ENCODE measurements at places on chromosomes 16 and 17.

DNA sequence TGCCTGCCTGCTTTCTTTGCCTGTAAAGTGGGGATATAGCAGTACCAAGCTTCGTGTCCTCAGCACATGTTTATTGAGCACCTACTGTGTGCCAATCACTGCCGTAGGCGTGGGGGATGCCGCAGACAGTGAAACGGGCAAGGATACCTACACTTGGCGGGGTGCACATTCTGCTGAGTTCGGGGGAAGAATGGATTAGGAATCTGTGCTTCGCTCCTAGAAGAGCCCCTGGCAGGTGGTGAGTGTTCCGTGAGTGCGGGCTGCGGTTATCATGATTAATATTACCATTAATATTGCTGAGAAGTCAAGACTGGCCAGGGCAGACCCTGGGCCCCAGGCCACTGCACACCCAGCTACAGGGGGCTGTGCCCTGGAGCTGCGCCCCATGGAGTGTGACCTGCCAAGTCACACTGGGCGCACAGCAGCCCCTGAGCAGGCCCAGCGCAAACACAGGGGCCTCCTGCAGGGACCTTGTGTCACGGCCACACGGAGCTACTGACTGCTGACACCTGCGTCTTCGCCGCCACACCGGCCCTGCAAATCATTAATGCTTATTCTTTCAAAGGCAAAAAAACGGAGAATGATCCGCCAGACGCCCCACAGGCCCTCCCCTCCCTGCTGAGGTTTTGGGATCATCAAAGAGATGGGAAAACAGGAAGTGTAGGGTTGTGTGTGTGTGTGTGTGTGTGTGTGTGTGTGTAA is 213.4 kb upstream of the GSE1 start:
- no peak for DNase-seq

DNA sequence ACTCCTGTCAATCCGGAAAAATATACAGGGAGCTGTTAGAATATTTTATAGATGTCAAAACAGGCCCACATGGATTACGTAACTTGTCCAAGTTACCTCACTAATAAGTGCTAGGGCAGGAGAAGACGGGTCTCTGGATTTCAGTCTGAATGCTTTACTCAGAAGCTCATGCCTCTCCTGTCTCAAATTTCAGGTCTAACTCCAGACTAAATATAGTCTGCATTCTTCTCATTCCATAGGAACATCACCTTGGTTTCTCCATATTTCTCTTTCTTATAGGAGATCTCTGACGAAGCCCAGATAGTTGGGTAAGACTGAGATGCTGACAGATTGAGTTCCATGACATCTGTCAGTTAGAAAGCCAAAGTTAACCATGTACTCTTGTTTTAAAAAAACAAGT is 174.2 kb downstream of the STX8 start:
- DNase-seq, result no peak

GRCh38 chr17:65035191-65035590 is 21.3 kb downstream of the GNA13 start:
- no peak for DNase-seq

DNA sequence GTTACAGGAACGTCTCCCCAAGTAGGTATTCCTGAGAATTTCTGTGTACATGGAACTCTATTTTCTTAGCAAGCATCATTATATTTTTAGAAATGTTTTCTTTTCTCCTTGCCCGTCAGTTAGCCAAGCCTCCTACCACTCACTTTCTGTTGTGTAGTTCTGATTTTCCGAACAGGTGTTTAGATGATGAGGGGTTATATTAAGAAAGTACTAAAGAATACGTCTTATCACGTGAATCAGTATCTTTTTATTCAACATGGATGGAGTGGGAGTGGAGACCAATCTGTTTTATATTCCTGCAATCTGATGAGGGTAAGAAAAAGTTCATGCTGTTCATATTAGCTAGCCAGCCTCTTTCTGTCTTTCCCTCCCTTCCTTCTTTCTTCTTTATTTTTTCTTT is 29.4 kb downstream of the MSI2 start:
- no peak for DNase-seq

GRCh38 chr17:7001318-7001961 is 5.6 kb downstream of the ALOX12 start:
- peak; percentile 43 for DNase-seq

DNA sequence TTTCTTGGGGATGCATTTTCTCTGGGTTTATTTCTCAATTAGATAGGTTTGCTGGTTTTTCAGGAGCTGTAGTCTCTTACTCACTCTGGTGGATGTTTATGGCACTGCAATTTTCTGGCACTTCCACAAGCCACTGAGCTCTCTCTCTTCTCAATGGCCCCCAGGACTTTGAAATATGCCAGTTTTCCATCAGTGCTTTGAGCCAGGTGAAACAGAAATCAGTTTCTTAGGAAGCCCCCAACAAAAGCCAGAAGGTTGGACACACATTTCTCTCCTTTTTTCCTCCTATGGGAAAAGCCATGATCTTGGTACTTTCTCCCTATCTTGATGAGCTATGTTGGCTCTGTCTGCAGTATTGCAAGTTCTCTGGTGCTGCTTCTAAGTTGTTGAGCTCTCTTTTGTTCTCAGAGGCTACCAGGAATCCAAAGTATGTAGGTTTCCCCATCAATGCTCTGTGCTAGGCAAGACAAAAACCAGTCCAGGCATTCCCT is 90.7 kb upstream of the SMIM36 start:
- peak; percentile 30 for DNase-seq

DNA sequence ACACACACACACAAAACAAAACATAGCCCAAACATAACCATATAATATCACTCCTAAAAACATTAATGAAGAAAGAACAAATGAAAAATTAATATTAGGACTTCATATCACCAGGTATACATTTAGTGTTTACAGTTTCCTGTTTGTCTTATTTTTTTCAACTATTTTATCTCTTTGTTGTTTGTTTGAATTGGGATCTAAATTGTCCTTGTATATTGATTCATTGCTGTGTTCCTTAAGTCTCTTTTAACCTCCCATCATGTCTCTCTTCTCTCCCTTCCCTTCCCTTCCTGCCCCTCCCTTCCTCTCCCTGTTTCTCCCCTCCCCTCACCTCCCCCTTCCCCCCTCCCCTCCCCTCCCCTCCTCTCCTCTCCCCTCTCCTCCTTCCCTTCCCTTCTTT is 23.8 kb upstream of the CBLN1 start:
- DNase-seq, result no peak

DNA sequence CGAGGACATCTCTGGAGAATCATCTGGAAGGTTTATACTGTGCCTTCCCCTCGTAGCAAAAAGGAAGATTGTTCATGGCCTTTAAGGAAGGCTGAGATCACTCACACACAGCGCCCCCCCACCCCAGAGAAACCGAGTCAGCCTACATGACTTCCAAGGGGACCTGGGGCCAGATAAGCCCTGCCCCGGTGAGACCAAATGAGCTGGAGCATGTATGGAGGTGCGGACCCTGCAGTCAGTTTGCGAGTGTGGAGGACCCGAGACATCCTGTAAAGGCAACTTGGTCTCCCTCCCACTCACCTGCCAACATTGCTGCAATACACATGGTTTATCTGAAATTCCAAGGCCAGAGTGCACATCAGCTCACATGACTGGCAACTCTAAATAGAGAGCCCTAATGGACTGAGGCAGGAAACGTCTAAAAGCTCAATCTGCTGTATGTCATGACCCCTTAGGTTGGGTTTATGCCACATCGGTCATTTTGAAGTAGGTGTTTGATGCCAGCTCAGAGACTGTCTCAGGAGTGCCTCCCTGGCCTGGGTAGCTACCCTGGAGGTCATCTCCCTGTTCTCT is 233.6 kb downstream of the CPPED1 start:
- no peak for DNase-seq

DNA sequence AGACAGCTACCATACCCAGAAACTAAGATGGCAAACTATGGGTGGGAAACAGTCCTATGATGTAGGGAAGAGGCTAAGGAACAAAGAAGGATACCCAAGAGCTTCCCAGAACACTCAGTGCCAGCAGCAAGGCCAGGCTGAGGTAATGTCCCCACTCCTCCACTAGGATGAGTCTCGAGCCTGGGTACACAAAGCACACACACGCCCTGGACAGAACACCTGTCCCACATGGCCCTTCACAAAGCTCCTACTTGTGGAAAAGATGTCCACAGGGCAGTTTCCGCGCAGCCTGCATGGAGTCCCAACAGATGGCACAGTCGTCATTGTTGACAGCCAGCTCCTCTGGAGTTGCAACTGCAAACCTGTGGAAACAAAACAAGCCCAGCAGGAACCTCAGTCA is 23.9 kb downstream of the AMFR start:
- DNase-seq, result no peak

- DNase-seq, result no peak
Measured at GRCh38 chr16:46743232-46743719, 4.9 kb downstream of the MYLK3 start.

Measured in CD4-positive, alpha-beta T cell treated with Interleukin-15 for 4 hours (primary cell).